Fibroblast of pulmonary artery (primary cell): ENCODE measurements at places on chromosomes 5 and 9.

DNA sequence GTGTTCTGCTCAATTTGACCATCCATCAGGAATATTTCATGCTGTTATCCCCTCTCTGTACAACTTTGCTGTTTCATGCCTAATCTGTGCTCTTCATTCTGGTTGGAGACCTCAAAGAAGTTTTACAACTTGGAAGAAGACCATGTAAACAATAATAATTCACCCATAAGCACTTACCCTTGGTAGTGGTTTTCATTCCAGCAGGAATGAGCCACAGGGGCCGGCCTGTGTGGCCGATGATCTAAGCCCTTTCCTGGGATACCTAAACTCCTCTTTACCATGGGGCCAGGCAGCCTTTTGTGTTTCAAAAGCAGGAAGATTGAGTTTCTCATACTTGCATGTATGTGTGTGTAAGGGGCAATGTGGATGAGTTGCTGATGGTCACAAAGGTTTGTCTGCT lies 165.0 kb downstream of the FGF1 start:
- DNase-seq = no peak

- DNase-seq = no peak
Measured at GRCh38 chr9:14515049-14515448, 178.2 kb downstream of the ZDHHC21 start.

DNA sequence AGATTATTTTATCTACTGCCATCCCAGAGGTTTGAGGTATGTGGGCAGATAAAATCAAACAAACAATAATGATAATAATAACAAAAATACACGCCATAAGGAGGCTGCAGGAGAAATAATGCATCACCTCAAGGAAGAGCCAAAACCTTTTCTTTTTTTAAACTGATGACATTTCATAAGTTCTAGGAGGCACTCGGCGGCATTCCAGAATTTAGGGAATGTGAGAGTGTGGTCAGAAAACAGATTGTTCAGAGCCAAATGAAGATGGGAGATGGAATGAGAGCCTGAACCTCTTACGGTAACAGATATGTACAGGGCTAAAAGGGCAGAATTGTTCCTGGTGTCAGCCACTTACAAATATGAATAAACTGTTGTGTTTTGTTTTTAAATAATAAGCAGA lies 615.0 kb upstream of the CHD1 start:
- peak; percentile 56 for DNase-seq

- no peak for DNase-seq
Measured at GRCh38 chr9:100027543-100027942, 71.3 kb downstream of the ERP44 start.

GRCh38 chr5:146179696-146180095 lies 2.8 kb downstream of the LARS1 start:
- no peak for DNase-seq
